NCI-H1105 (cell line): ENCODE measurements at places on chromosomes 7 and 10.

DNA sequence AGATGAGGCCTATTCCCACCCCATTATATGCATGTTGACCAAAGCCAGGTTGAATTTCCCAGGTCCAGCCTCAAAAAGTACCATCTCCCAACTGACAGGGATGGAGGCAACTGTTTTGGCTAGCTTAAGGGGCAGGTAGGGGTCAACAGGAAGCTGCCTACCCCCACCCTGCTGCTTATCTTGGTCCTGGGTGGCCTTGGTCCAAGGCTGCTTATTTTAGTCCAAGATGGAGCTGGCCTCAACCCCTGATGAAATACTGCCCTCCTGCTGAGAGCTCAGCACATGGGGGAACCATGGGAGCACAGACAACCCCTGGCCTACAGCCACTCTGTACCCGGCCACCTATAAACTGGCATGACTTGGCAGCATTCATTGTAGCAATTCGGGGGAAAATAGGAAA, 23.1 kb downstream of the MYO1G start:
- no peak for DNase-seq

DNA sequence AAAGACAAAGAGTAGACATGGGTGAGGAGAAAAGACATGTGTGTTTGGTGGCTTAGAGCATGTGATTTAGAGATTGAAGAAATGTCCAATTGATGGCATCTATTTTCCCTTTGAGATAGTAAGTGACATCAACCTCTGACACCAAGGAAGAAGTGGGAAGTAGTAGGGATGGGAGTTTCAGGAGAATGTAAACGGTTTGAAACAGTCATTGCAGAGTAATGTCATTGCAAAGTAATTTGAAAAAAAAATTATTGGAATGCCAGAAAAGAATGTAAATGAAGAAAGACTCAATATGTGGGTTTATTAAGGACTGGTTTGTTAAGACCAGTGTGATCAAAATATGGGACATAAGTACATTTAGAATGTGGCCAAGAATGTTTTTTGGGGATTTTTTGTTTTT, 26.6 kb downstream of the GNG11 start:
- no peak for DNase-seq

DNA sequence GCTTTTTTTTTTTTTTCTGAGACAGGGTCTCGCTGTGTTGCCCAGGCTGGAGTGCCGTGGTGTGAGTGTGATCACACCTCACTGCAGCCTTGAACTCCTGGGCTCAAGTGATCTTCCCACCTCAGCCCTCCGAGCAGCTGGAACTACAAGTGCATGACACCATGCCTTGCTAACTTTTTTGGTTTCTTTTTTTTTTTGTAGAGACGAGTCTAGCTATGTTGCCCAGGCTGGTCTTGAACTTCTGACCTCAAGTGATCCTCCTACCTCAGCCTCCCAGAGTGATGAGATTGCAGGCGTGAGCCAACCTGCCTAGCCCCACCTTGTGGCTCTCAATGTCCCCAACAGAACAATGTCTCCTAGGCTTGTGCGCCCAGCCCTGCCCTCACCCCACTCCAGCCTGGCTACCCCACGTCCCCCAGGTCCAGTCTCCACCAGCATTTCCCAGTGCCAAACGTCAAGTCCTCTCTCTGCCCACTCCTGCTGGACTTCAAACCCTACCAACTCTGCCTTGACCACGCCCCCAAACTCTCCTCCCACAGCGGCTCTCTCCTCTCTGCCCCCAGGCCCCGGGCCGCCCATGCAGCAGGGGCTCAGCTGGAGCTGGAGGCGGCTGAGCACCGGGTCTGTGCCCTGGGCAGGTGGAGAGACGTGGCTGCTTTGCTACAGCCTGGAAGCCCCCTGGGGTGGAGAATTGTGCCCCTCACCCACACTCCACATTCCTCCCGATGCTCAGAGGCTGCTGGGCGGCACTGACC, 18.9 kb downstream of the BHLHA15 start:
- DNase-seq, result no peak

DNA sequence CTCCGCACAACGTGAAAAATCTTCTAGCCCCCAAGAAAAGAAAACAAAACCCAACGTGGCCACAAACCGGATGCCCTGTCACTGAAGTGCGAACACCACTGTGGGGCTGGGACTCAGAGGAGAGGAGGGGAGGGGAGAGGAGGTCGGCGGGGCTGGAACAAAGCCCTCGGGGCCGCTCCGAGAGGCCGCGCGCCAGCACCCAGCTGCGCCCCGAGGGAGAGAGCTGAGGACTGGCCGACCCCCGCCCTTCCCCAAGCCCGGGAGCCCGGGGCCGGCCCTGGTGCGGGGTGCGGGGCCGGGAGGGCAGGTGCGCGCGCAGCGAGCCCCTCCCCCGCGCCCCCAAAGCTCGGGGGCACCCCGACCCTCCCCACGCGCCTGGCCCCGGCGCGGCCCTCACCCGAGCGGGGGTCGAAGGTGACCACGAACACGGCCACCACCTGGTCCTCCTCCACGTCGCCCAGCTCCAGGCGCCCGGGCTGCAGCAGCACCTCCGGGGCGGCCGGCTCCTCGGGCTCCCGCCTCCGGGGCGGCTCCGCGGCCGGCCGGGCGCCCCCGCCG, 398 bp downstream of the DENND11 start:
- DNase-seq, result peak; percentile 44

DNA sequence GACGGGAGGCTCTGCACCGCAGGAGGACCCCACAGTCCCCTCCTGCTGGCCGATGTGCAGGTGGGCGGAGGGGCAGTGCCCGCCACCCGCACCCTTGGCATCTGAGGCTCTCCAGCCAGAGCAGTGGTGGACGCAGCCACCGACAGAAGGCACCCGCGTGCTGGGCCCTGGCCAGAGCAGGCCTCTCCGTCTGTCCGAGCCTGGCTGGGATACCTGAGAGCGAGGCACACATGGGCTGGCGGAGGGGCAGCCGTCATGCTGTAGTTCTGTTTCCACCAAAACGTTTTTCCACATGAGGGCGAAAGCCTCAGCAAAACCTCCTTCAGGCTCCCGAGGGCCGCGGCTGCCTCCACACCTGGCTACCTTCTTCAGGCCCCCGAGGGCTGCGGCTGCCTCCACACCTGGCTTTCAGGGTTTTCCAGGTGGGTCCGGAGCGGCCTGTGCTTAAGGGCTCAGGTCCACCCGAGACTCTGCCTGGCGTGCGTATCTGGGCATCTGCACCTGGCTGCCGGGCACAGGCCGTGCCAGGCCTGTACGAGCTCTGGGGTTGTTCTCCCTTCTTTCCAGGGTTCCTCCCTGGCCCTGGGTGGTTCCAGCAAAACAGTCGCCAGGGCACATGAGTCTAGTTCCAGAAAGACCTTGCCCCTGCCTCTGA, 115.5 kb downstream of the INPP5A start:
- no peak for DNase-seq

DNA sequence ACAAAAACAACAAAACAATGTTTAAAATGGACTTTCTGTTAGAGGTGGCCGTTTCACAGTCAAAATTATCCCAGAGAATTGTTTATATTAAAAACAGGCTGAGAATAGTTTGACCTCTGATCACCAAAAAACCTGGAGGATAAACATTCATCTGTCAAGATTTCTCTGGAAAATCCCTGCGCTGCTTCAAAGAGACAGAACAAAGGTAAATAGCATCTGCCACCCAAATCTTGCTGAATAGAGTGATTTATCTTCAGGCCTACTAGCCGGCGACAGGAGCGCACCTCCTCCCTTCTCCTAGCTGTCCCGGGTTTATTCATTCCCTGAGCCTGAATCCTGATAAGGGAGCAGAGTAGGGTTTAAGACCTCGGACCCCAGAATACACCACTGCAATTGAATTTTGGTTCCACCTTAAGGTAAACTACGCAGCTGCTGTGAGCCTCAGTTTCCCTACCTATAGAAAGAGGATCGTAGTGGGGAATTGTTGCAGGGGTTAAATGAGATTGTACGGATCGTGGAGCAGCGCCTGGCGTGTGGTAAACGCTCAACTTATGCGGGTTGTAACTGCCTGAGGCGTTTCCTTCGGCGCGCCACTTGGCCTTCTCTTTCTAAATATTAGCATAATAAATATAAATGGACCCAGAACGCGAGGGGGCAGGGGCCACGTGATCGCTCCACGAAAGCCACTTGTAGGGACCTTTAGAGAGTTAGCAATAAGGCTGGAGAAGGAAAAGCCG, 498 bp upstream of the ST7 start:
- DNase-seq, result peak; percentile 49

DNA sequence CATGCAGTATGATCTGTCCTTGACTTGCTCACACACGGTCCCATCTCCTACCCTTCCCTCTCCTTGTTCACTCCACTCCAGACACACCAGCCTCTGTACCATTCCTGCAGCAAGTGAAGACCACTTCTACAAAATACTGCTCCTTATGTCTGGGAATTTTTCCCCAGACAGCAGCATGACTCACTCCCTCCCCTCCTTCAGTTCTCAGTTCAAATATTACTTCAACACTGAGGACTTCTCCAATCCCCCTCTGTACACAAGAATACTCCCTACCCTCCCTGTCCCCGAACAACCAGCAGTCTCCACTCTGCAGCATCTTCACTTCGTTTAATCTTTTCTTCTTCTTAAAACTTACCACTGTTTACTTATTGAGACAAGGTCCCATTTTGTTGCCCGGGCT, 474.0 kb downstream of the GPAM start:
- no peak for DNase-seq

DNA sequence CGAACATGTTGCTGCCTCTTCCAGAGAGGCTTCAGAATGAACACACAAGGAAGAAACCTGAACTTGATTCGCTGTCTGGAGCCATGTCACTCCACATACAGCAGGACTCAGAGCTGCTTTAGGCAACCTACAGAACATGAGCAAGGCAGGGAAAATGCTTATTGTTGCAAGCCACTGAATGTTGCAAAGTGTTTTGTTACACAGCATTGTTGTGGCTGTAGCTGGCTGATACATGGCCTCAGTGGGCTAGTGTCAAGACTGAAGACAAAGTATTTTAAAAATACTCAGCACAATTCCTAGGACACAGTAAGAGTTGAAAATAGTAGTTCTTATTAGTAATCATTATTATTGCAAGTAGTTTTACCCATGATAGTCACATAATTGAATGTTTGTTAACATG, 3.1 kb upstream of the CHST15 start:
- no peak for DNase-seq

- no peak for DNase-seq
Observed at GRCh38 chr7:156999958-157000726, 10.3 kb downstream of the MNX1 start.

DNA sequence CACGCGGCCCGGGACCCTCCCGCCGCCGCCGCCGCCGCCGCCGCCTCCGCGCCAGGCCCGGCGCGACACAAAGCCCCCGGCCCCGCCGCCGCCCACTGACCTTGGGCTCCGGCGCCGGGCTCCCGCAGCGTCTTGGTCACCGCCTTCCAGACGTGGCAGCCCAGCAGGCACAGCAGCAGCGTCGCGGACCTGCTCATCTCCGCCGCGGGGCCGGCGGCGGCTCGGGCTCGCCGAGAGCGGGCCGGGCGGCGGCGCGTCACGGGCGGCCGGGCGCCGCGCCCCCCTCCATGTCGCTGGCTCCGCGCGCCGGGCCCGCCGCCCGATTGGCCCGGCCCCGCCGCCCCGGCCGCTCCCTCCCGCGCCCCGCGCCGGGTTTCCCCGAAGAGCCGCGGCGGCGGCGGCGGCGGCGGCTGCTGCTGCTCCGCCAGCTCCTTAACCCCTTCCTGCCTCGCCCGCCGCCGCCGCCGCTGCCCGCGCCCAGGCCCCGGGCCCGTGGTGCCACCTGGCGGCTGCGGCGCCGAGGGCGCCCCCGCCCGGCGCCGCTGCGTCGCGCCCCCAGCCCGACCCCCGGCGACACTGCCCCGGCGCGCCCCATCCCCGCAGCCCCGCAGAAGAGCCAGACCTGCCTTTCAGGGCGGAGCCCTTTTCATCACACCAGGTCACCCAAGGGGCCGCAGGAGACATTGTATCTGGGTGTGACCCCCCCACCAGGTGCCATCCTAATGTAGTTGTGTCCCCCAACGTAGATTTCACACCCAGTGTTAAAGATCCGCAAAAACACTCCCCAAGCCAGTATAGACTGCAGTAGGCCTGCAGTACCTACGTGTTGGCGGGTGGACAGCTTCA, at the start of gene FAM171A1:
FAM171A1 (minus strand) TSS at position 434 of the 846 bp plus-strand sequence; CDS start at position 197, 237 bp downstream.
- no peak for DNase-seq

DNA sequence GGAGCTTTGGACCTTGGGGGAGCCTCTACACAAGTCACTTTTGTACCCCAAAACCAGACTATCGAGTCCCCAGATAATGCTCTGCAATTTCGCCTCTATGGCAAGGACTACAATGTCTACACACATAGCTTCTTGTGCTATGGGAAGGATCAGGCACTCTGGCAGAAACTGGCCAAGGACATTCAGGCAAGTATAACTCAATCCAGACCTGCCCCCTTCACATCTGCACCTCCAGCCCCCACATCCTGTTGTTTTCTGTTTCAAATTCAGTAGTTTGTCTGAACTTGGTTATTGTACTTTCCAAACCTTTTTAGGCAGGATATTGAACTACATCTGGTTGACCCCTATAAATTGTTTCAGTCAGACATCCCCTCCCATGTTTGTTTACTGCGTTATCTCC, 62.4 kb upstream of the CC2D2B start:
- DNase-seq, result no peak

DNA sequence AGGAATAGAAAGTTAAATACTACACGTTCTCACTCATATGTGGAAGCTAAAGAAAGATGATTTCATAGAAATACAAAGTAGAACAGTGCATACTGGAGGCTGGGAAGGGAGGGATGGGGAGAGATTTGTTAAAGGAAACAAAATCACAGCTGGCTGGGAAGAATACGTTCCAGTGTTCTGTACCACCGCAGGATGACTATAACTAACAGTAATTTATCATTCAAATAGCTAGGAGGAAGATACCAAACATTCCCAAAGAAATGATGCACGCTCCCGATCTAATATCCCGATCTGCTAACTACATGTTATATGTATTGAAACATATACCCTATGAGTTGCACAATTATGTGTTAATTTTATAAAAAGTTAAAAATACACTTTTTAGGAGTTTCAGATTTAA, 162.3 kb downstream of the ZMYND11 start:
- DNase-seq, result no peak

- DNase-seq, result no peak
Observed at GRCh38 chr10:133141144-133141957, 18.7 kb upstream of the KNDC1 start.

DNA sequence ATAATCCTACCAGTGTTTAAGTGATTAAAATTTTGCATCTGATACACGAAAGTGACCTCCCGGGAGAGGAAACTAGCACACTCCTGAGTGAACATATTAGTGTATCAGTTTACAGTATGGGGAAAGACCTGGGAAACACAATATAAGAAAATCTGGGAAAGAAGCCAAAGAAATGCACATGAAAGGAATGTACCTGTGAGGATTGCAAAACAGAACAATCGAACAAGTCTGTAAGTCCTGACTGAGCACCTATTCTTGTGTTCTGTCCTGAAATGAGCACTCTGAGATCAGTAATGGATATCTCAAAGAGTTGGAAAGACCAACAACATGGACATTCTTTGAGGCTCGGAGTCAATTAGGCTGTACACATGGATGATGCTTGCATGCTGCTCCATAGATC, 554.7 kb downstream of the SORCS3 start:
- DNase-seq, result no peak

GRCh38 chr10:1788401-1788800, 51.1 kb upstream of the ADARB2 start:
- DNase-seq, result no peak
